ENCODE measurements at places on chromosomes 12 and 14.

DNA sequence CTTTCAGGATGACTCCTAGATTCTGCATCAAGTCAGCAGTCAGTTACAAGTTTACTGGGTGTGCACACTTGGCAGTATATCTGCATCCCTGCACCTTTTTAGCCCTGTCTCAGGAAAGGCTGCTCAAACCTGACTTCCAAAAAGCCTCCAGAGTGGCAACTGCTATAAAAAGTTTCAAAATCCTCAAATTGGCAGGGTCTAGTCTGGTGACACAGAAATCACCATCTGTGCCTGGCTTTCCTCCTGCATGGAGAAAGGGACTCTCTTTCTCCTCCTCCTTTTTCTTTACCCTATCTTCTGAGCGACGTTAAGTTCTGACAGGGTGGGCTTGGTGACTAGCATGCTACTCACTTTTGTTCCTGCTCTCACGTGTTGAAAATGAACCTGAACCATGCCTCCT is 679.5 kb downstream of the C12orf50 start:
- no peak for DNase-seq

- no peak for DNase-seq
Measured at GRCh38 chr12:52692254-52692653, 11.1 kb downstream of the KRT77 start.

DNA sequence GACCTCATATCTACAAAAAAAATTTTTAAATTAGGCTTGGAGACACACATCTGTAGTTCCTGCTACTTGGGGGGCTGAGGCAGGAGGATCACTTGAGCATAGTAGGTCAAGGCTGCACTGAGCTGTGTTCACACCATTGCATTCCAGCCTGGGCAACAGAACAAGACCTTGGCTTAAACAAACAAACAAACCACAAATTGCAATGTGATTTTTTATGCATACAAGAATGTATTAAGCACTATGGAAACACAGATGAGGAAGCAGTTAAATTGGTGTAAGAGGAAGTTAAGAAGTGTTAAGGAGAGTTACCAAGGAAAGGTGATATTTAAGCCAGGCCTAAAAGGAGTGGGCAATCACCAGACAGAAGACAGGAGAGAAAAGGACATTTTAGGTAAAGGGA is 83.6 kb upstream of the HECTD1 start:
- no peak for DNase-seq

- no peak for DNase-seq
Measured at GRCh38 chr12:67457778-67458665, 188.9 kb downstream of the CAND1 start.

DNA sequence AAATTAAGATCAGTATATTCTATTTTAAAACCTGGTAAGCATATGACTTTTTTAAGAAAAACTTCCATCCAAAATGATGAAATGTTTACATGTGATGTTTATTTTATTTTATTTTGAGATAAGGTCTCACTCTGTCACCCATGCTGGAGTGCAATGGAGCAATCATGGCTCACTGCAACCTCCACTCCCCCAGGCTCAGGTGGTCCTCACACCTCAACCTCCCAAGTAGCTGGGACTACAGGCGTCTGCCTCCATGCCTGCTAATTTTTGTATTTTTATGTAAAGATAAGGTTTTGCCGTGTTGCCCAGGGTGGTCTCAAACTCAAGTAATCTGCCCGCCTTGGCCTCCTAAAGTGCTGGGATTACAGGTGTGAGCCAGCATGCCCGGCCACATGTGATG is 141.8 kb downstream of the ZFP36L1 start:
- DNase-seq, result no peak

GRCh38 chr14:92733007-92733406 is 15.4 kb downstream of the LGMN start:
- no peak for DNase-seq

DNA sequence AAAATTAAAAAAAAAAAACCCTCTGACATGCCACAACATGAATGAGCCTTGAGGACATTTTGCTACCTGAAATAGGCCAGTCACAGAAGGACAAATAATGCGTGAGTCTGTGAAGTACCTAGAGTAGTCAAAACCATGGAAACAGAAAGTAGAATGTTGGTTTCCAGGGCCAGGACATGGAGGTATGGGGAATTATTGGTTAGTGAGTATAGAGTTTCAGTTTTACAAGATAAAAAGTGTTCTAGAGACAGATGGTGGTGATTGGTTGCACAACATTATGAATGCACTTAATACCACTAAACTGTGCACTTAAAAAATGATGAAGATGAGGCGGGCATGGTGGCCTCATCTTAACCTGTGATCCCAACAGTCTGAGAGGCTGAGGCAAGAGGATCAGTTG is 47.6 kb upstream of the ZFP36L1 start:
- DNase-seq, result no peak

DNA sequence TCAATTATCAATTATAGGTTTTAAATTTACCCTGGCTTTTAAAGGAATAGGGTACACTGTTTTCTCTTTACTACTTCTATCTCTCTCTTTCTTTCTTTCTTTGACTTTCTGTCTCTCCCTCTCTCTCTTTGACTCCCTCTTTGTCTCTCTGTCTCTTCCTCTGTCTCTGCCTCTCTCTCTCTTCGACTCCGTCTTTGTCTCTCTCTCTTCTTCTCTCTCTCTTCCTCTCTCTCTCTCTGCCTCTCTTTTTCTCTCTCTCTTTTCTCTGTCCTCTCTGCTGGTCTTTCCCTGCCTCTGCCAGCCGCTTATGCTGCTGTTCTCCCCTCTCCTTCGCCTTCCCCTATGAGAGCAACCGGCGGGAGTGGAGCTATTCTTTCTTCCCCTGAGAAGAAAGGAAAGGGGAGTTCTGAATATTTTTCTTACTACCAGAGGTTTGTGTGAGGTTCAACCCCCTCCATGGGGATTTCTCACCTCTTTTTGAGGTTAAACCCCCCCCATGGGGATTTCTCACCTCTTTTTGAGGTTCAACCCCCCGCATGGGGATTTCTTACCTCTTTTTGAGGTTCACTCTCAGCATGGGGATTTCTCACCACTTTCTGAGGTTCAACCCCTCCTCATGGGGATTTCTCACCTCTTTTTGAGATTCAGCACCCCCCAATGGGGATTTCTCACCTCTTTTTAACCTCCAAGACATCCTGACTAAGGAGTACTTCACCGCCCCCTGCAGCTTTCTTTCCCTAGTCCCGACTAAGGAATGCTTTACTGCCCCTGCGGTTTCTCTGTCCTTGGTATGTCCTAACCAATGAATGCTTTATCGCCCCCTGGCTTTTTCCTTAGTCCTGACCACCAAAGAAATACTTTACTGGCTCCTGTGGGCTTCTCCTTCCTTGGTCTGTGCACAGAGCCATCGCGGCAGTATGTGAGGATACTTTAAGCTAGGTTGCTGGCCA is 27.4 kb upstream of the DDHD1 start:
- no peak for DNase-seq

DNA sequence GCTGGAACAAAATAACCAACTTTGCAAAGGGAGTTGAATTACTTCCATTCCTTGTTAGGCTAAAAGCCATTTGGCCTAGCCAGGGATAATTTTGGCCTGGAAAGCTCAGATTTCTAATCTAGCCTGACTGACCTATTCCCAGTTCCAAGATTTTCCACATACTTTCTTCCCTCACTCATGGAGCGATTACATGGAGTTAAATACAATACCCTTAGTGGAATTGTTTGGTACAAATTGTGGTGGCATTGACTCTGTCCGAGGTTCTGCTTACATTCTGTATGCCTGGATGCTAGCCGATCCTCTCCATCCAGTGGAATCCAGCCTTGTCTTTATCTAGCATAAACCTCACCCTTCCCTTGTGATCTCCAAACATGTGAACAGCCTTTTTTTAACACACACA is 965.1 kb downstream of the DIO2 start:
- no peak for DNase-seq

DNA sequence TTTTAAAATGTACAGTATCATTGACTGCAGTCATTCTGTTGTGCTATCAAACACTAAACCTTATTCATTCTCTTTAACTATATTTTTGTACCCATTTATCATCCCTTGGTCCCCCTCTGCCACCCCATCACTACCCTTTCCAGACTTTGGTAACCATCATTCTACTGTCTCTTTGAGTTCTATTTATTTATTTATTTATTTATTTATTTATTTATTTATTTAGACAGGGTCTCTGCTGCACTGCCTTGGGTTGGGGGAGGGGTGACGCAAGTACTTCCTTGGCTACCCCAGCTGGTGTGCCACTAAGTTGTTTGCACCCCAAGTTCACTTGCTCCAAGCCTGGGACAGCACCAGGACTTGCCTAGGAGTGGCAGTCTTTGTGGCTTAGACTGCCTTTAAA is 427.8 kb upstream of the NOVA1 start:
- DNase-seq, result no peak
